ENCODE measurements at places on chromosomes 3 and 15.

DNA sequence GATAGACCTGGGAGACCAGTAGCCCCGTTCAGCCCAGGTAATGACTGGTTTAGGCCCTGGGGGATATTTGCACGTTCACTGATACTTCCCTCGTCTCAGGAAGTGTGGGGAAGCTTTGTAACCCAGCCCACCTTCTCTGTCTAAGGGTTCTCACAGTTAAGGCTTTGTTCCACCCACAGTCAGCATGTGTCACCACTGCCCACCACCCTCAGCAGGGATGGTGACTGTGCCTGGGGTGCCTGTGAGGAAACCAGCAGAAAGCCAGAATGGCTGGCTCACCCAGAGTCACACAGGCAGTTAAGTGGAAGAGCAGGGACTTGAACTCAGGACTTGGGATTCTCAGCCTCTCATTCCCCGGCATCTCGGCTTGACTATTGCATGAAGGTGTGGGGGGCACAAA, 5.2 kb downstream of the KBTBD13 start:
- no peak for DNase-seq

DNA sequence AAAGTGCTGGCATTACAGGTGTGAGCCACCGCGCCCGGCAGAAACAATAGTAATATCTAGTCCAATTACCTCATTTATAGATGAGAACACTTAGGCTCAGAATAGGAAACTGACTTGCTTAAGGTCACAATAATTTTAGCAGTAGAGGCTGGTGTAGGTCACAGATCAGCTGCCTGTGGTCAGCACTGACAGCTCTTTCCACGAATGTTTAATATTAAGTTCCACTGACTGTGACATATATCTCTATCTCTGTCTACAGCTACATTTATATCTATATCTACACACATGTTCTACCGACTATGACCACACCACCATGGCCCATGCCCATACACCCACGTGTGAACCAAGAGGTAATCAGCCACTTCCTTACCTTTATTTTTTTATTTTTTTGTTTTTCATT, 40.2 kb upstream of the DLG1 start:
- DNase-seq = no peak

- DNase-seq = peak; percentile 3
These were observed 140.1 kb downstream of the ADAMTS17 start for GRCh38 chr15:100201376-100202280.

DNA sequence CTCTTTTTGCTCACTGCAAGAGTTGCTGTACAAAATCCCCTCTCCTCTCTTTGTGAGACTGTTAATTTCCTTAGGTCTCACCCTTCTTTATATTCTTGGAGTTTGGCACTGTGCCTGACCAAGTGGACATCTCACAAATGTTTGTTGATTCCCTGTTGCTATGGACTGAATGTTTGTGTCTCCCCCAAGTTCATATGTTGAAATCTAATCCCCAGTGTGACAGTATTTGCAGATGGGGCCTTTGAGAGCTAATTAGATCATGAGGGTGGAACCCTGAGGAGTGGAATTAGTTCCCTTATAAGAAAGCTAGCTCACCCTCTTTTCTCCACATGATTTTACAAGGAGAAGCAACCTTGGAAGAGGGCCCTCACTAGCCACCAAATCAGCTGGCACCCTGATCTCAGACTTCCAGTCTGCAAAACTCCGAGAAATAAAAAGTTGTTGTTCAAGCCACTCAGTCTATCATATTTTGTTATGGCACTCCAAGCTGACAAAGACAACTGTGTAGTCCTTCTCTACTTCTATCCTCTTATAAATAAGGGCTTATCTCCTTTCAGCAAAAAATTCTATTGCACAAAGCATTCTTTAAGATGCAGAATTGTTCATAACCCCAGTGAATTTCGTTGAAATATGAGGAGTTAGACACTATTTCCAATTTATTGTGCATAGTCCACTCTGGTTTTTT, 65.5 kb upstream of the NPHP3 start:
- no peak for DNase-seq

GRCh38 chr3:154931484-154931883, 148.6 kb upstream of the MME start:
- DNase-seq = no peak

DNA sequence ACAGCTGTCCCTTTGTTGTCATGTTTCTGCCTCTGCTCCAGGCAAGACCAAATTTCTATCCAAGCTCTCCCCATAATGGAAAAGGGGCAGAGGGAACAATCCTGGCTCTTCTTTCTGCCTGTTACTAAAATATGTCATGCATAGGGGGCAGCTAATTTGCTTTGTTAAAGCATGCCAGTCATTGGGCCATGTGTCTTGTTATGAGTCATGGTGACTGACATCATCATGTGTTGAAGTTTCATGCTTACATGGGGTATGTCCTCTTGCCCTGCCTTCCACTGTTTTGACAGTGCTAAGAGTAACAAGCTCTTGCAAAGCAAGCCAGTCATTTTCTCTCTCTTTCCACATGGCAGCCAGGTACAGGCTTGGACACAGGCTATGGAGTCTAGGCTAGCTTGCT, 268.9 kb downstream of the GABRB3 start:
- DNase-seq = no peak

GRCh38 chr15:74438721-74439316, 5.1 kb upstream of the SEMA7A start:
- DNase-seq = peak; percentile 65

- no peak for DNase-seq
These were observed 681 bp downstream of the TWF2 start for GRCh38 chr3:52238193-52238760.

DNA sequence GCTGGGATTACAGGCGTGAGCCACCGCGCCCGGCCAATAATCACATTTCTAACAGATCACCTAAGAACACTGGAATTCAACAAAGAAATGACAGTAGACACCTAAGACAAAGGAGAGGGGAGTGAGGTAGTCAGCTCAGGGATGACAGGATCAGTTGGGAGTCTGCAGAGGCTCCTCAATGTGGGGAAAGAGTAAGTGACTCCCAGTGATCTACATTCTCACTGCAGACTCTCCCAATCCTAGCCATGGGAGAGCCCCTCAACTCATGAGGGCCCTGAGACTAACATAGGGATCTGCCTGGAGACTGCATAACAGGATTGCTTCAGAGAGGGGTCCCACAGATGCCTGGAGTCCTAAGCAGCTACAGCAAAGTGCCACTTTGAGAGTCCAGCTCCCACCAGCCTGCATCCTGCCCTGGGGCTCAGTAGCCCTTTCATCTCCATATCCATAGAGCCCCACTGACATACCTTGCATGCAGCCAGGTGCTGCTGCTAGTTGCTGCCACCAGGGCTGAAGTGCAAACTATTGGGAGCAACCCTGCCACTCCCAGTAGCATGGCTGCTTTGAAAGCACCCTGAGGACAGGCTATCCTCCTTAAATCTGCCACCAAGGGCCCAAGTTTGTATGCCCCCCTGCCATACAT, 21.8 kb upstream of the PFN2 start:
- DNase-seq = no peak

- no peak for DNase-seq
These were observed 428.1 kb downstream of the TAFA4 start for GRCh38 chr3:68504201-68504600.

DNA sequence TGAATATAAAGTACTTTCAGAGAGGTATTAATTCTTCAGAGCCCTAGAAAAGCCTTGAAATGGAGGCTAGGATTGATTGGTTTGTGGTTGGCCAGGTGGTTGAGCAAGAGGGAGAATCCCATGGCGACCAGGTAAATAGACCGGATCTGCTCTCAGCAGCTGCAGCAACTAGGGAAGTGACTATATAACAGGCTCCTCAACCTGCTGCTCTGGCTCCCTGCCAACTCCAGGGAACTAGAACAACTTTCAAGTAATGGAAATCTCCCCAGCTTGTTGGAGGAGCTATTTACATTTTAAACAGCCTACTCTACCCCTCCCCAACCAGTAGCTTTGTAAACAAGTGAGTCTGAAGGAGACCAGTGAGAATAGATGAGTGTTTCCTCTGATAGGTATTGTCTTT, 121.8 kb upstream of the CADM2 start:
- DNase-seq = no peak

GRCh38 chr3:56025326-56025725, 442.9 kb downstream of the ERC2 start:
- no peak for DNase-seq

GRCh38 chr3:16056217-16056616, 118.3 kb upstream of the GALNT15 start:
- DNase-seq = no peak

DNA sequence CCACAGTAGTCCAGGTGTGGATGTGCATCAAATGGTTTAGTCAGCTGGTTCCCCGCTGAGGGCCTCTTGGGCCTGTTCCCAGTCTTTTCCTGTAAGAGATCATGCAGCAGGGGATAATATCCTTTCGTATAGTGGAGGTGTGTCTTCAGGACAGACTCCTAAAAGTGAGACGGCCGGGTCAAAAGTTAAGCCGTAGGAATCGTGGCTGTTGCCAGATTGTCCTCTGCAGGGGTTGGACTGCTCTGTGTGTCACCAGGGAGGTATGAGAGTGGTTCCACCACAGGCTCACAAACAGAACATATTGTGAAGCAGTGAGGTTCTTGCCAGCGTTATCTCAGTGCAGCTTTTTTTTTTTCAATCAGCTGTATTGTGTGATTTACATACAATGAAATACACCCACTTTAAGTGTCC, 95.0 kb downstream of the VGLL4 start:
- DNase-seq = no peak

GRCh38 chr15:23483821-23484299, 36.8 kb upstream of the GOLGA6L2 start:
- no peak for DNase-seq

DNA sequence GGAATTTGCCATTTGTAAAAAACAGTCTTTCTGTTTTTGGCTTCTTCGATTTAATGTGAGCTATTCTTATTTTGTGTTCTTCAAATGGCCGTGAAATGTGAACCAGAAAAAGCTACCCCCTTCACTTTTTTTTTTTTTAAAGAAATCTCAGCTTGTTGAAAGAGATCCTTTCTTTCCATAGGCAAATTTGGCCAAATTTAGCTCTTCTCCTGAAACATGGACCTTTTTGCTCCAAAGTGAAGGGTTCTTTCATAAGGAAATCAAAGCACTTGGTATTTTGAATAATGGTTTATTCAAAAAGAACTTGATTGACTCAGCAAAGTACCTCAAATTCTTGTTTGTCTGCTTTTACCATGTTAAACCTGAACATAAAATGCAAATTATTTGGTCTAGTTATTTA, 10.1 kb downstream of the RCN2 start:
- no peak for DNase-seq

GRCh38 chr15:65512807-65513416, 4.6 kb downstream of the DPP8 start:
- DNase-seq = no peak

- no peak for DNase-seq
These were observed 192.5 kb downstream of the P3H2 start for GRCh38 chr3:189927975-189928895.

Data from stimulated activated CD8-positive, alpha-beta memory T cell treated with anti-CD3 and anti-CD28 coated beads, Interleukin-15, amount 100 ng/mL, for 48 hours (primary cell).